ENCODE measurements at places on chromosomes 1 and 21.

DNA sequence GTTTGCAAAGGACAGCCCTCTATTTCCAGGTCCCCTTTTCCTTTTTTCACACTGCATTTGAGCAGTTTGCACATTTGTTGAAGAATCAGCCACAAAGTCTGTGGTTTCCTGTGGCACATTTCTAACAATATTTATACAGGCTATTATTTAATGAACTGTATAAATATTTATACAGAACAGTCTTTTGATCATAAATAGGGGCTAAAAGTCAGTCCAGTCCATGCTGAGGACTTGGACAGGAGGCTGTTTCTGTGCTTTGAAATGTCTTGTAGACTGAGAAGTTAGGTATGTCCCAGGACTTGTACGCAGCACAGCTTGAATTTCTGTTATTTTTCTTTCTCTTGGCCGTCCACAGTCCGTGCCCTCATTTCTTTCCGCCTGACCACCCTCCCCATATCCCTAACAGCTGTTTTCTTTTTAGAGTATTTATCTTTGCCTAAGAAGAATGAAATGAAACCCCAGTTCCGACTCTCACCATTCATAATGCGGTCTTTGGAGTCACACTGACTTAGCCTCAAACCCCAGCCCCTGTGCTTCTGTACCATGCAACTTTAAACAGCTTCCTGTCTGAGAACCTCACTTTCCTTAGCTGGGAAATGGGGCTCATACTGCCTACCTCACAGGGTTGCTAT is 19.7 kb downstream of the FGGY start:
- DNase-seq, result no peak

- peak; percentile 69 for DNase-seq
These were observed 25.0 kb downstream of the SZT2 start for GRCh38 chr1:43414634-43415223.

DNA sequence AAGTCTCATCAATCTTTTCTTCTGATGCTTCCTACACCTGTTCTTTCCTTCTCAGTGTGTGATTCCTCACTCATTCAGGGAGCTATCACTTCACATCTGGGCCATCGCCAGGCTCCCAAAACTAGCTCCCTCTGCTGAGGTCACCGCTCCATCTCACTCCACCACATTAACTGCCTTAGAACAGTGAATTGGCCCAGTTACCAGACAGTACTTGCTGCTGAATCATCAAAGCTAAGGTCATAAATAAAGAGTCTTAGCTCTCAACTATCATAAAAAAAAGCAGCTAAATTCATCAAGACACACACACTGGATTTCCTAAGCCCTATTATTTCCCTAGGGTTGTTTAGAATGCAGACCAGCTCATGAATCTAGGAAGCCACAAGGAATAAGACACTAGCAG is 18.8 kb upstream of the SRM start:
- no peak for DNase-seq

GRCh38 chr1:63119575-63120155 is 202.7 kb upstream of the FOXD3 start:
- DNase-seq, result no peak

DNA sequence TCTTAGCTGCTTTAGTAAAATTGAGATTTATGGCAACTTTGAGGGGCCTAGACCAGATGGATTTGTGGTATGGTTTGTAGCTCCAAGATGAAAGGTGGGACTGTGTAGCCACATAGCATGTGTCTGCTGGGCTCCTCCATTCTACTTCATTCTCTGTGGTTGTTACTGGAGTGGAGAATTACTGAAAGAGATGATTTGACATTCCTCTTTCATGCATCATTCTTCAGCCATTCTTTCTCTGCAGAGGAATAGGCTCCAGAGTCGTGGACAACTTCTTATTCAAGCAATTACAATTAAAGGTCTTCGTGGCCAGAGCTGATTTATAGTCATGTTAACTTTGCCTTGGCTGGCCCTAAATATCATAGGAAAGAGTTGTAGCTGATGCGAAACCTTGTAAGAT is 328.9 kb downstream of the PAPPA2 start:
- DNase-seq, result no peak

- no peak for DNase-seq
These were observed 437.7 kb upstream of the OLFM3 start for GRCh38 chr1:102434421-102434820.

DNA sequence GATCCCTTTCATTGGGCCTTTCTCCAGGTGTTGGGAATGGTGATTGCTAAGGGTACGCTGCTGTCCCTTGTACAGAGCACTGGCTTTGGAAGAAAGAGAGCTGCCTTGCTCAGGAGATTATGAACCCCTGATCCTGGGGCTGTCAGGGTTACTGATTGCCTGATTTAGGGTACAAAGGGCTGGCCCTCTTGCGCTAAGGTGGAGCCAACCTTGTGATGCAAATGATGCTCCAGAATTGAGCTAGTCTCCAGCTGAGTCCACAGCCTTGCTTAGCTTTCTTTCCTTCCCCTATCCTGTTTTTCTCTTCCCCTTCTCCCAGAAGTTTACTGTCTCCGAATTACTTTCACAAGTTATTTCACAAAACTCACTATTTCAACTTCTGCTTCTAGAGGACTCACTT is 334.7 kb downstream of the AMY1C start:
- DNase-seq, result no peak

- no peak for DNase-seq
These were observed 36.7 kb downstream of the SLC19A1 start for GRCh38 chr21:45505416-45506021.

DNA sequence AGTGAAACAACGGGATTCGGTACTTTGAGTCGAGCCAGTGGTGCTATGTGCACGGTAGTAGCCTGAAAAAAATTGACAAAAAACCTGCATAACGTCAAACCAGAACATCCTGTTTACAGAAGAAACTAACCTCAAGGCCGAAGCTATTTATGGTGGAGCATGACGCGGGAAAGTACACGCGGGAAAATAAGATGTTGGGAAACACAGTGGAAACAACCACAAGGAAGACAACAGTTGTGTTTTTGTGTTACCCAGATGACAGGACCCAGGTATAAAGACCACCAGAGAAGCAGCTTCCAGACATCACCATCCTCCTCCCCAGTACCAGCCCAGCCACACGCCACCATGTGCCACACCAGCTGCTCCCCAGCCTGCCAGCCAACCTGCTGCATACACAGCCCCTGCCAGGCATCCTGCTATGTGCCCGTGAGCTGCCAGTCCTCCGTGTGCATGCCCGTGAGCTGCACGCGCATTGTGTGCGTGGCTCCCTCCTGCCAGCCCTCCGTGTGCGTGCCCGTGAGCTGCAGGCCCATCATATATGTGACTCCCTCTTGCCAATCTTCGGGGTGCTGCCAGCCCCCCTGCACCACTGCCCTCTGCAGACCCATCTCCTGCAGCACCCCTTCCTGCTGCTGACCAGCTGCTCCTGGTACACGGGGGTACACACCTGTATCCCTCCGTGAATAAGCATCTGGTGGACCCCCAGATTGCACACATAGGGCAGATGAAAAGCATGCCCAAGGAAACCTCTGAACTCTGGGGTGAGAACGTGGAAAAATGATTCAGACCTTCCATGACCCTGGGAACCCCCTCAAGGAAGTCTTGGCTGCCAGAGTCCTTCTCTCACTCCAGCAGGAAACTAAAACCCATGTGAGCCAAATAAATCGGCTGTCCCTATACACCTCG is at the start of gene KRTAP12-3:
Gene KRTAP12-3 (plus strand): TSS at position 298 of the 906 bp plus-strand sequence. CDS start 48 bp downstream, at position 346.
- DNase-seq, result peak; percentile 21

- no peak for DNase-seq
These were observed 47.1 kb downstream of the TCP10L start for GRCh38 chr21:32538147-32538792.

DNA sequence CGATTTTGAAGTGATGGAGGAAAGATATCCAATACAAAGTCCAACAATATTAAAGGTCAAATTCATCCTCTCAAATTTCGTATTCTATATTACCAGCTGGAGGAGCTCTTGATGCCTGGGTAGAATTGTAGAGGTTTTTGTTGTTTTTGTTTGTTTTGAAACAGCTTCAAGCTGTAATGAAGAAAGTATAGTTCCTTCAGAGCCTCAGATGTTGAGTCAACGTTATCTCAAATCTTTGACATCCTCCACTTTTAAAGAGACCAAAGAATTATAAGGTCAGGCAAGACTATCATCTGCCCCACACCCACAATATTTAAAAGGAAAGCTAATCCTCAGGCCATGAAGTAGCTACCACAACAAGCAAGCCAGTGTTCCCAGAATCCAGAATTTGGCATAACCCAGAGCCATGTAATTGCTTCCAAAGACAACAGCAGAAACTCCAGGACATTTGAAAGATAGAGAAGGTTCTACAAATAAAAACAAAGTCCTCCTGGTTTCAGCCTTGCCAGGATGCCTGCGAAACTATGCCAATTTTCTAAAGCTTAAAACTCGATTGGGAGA is 24.9 kb downstream of the VAV3 start:
- DNase-seq, result no peak

GRCh38 chr1:178434899-178435435 is 61.8 kb downstream of the CLEC20A start:
- DNase-seq, result no peak

GRCh38 chr21:43353282-43354025 is 73.5 kb downstream of the SIK1 start:
- no peak for DNase-seq
